ENCODE measurements at places on chromosomes 5 and 9.

DNA sequence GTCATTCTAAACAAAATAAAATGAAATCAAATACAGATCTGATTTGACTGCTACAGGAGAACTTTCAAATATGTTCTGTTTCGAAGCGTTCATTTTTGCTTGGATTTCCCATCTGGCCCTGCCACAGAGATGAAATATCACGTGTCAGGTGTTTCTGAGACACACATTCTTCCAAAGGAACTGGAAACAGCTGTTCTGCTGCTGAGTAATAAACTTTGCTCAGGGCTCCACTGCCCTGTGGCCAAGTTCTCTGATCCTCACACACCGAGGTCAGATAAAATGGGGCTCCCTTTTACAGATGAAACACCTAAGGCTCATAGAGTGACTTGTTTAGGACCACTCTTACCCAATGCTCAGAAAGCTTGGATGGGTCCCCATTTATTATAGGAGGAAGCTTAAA is 42.5 kb downstream of the FRMPD1 start:
- DNase-seq = peak; percentile 30

DNA sequence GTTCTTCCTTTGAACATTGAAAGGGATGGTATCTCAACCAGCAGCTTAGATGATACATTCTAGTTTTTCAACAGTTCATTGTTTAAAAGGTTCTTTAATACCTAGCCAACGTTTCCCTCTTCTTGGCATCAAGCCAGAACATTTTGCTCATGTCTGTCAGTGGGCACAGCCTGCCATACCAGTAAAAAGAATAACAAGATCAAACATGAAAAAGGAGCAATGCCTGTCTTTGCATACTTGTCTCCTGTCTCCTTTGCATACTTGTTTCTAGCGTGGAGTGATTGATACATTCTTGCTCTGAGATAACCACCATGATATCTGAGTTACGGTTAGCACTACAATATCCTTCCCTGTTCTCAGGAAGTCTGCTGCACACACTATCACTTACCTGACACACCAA is 248.6 kb upstream of the DAPK1 start:
- DNase-seq = no peak

GRCh38 chr5:173474881-173475287 is 141.6 kb downstream of the BOD1 start:
- no peak for DNase-seq

GRCh38 chr5:67488885-67489284 is 292.3 kb upstream of the CD180 start:
- DNase-seq = peak; percentile 30

DNA sequence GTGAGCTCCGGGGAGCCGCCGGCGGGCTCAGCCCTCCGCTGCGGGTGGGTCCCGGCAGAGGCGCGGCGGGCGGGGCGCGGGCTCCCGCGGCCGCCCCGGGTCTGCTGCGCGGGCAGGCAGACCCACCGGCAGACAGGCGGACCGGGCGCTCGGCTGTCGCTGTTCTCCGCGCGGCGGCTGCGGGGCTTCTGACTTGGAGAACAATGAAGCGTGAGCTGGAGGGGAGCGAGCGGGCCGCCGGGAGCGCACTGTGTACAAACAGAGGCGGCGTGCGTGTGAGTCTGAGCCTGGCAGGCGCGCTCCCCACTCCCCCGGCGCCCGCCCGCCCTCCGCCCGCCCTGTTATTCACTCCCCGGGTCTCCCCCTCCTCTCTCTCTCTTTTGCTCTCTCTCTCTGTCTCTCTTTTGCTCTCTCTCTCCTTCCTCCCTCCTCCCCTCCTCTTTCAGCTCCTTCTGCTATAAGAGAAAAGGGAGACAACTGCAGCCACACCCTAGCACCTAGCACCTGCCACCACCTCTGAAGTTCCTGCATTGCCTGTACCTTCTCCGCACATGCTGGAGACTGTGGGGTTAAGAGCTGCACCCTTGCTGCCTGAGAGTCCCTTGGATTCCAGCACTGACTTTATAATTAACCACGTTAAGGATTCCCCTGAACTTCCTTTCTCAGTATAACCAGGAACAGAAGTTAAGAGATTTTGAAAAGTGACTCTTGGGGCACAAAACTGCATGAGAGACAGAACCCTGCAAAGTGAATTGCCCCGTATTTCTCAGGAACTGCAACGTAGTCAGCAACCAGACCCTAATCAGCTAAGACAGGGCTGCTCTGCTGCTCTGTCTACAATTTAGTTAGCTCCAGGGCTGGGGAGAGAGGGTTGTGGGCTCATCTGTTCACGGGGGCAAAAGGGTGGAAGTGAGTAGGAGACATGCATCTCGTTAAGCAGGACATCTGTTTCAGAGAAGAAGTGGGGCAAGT is at the start of gene EDIL3:
TSS of gene EDIL3 (minus strand) at position 277 of the 972 bp plus-strand sequence. CDS start 506 bp downstream, outside the sequence.
- DNase-seq = peak; percentile 80

DNA sequence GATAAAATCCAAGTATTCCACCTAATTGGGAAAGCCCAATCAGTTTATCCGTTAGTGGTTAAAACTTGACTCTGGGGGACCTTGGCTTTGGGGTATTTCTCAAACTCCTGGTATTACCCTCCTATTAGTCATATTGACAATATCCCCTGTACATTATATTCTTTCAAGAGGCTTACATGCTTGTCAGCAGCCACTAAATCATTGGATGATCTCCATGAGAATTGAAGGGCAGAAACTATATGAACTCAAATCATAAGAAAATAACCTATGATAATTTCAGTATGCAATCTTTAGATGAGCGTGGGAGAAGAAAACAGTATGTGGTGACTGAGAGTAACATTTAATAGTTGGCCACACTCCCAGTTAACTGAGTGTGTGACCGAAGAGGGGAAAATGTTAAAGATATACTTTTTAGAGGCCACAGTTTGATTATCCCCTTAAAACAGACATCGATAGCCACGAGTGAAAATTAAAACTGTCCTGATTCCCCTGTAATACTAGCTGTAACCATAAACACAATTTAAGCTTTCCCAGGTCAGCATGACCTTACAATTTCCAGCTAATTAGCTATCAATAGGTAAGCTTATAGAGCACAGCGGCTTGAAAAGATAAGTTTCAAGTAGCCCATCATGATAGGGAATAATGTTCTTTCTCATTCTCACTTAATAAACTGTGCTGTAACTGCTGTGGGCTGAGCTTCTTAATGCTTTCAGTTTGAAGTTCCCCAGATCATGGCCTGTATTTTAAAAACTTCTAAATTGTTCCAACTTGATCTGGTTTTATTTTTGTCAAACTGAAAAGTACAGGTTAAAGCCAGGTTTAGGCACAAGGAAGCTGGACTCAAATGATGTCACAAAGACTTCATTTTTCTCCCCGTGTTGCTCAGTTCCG is 58.6 kb downstream of the PUM3 start:
- DNase-seq = no peak

DNA sequence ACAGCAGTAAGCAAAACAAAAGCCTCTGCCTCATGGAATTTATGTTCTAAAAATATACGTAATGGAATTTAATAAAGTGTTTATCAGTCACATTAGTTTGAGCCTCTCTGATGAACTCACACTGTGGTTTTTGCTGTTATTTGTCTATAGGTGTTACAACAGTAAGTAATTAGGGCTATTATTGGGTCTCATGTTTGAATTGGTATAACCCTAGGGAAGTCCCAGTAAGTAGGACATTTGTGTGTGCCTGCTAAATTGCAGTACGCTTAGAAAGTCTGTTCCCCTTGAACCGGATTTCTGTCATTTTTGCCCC is 197.6 kb downstream of the NR3C1 start:
- no peak for DNase-seq

DNA sequence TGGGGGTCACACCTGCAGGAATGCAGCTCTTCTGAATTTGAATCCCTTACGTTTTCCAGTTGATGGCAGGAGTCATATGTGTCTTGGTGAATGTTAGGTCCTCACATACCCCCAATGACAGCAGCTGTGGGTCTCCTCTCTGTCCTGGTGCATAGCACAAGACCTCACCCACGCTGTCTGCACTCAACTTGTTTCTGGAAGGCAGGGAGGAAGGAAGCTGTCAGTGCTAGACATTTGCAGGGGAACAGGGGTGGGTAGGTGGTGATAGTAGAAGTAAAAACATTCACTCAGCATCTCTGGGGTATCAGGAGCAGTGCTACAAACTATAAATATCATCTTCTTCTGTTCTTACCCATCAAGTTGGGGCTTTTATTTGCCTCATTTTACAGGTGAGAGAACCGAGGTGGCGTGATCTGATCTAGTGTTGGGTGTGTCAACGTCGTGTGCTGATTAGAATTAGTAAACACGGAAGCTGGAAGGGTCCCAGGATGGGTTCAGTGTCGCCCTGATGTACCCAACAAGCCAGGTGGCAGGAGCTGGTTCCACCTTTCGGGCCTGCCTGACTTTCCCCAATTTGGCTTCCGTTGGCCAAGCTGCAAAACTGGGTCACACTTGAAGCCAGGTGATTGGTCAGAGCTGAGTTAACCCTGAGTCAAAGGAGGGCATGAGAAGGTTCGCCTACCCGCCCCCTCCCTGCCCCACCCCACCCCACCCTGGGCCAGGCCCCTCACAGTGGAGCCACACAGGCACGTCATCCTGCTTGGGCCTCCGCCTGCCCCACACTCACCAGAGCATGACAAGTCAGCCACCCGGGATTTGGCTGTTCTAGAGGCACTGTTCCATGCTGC is 15.8 kb downstream of the ERGIC1 start:
- peak; percentile 78 for DNase-seq

DNA sequence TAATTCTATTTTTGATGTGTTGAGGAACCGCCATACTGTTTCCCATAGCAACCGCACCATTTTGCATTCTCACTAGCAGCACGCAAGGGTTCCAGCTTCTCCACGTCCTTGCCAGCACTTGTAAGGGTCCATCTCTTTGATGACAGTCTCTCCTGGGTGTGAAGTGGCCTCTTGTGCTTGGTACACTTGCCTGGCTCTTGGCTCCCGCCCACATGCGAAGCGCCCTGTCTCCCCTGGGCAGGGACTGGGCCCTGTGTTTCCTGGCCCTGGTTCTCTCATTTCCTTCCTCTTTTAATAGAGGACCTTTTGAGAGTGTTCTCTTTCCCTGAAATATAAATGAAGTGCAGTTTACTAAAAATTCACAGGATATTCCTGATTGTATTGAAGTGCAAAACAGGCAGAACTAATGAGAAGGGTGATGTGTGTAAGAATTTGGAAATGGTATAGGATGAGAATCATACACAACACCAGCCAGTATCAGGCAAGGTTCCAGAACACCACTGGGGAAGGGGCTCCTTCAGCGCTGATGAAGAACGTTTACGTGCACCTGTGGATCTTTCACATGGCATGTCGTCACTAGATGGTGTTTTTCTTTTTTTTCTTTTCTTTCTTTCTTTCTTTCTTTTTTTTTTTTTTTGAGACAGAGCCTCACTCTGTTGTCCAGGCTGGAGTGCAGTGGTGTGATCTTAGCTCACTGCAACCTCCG is 73.0 kb downstream of the EHMT1 start:
- DNase-seq = no peak

DNA sequence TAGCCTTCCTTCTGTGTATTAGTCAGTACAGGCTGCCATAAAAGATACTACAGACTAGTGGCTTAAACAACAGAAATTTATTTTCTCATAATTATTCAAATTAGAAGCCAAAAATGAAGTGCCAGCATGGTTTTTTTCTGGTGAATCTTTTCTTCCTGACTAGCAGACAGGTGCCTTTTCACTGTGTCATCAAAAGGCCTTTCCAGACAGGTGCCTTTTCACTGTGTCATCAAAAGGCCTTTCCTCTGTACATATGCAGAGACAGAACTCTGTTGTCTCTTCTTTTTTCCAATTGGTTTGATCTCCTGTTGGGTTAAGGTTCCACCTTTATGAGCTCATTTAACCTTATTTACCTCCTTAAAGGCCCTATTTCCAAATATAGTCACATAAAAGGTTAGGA is 599.9 kb downstream of the ISL1 start:
- no peak for DNase-seq

DNA sequence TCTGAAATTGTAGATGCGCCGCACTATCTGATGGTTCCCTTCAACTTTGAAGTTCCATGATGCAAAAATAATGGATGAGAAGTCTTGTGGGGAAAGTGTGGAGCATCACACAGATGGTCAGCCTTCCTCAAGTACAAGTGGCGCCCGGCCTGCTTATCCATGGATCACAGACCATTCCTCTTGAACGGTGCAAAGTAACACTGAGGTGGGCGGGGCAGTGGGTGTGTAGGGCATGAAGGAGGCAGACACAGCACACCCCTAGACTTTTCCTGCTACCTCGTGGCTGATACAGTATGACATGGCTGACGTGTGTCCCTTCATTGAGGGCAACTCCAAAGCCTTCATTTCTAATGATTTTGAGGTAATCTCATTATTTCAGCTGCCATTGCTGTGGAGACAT is 2.5 kb upstream of the GNG10 start:
- DNase-seq = no peak

DNA sequence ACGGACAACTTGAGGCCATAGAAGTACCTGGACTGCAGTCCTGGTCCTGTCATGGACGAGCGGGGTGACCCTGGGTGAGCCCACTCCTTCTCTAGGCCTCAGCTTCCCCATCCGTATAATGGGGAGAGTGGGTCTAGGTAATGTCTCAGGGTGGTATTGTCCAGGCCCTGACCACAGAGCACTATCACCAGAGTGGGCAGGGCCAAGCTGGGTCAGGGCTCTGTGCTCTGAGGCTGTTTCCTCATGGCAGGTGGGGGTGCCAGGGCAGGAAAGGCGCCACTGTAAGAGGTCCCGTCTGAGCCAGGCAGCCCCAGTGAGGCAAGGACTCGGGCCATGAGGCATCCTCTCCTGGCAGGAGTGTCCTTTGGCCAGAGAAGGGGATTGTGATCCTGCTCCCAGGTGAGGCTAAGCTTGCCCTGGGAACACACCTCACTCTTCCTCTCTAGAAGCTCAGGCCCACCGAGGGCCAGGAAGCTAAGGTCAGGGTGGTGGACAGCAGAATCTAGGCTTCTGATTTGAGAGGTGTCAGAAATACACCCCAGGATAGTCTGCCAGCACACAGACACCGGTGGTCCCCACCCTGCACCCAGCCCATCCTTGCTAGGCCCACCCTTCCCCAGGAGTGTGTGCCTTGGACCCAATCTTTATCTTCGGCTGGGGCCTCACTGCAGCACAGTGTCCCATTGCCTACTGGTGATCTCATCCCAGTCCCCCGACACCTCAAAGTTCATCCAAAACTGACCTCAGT is 1.5 kb upstream of the MYOZ3 start:
- peak; percentile 6 for DNase-seq

- DNase-seq = no peak
Measured at GRCh38 chr9:91953718-91954117, 3.7 kb upstream of the ROR2 start.

DNA sequence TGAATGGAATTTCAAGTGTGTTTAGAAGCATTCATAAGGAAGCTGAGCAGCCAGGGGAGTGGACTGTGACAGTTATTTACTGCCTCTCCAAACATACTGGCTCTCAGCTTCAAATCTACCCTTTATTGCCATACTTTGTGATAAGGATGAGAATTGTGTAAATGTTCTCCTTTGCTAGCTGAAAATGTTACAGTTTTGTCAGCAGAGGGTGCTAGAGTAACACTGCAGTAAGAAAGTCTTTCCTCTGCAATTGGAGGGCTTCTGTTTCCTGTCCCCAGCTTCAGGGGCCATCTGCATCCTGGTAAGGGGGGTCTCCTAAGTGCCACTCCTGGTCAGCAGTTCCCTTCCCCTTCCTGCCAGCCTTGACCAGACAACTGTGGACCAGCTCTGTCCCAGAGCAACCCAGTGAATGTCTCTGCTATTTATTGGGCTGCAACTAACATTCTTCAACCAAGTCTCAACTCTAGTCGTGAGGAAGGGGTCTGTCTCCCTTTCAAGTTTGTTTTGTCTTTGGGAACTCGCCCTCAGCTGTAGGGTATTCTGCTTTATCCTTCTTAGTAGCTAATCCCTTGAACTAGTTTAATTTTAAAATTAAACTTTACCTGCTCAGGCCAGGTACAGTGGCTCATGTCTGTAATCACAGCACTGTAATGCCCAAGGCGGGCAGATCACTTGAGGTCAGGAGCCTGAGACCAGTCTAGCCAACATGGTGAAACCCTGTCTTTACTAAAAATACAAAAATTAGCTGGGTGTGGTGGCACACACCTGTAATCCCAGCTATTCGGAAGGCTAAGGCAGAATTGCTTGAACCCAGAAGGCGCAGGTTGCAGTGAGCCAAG is 45.3 kb downstream of the RAPGEF6 start:
- peak; percentile 88 for DNase-seq

All from stomach (tissue), 19 donors.